ENCODE measurements at places on chromosomes 6 and 20.

GRCh38 chr6:68328156-68328555, 306.9 kb upstream of the ADGRB3 start:
- DNase-seq = no peak

DNA sequence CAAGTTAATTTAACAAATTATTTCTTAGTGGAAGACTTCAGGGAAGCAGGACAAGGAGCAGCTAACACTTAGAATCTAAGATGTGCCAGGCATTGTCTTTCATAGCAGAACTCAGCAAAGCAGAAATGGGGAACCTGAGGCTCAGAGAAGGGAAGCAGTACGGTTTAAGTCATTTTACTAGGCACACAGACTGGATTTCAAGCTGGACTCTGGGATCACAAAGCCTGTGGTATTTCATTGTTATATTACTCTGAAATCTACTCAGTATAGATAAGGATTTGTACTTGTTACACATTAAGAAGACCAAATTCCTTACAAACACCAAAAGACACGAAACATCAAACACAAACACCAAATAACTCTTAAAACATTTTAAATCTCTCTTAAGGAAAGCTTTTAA, 199.6 kb downstream of the ISM1 start:
- DNase-seq = no peak

DNA sequence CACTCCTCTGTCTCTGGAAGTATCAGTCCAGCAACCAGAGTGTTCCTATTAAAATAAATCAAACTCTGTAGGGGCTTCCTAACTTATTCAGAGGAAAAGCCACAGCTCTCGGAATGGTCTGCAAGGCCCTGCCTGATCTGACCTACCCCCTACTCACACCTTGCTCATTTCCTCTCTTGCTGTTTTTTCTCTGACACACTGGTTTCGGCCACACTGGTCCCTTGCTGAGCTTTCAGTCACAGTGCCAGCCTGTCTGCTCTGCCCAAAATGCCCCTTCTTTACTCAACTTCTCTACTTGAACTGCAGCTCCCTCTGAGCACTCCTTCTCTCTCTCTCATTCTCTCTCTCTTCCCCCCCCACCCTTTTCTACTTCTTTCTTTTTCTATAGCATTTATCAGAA, 430.2 kb downstream of the UTRN start:
- DNase-seq = no peak

DNA sequence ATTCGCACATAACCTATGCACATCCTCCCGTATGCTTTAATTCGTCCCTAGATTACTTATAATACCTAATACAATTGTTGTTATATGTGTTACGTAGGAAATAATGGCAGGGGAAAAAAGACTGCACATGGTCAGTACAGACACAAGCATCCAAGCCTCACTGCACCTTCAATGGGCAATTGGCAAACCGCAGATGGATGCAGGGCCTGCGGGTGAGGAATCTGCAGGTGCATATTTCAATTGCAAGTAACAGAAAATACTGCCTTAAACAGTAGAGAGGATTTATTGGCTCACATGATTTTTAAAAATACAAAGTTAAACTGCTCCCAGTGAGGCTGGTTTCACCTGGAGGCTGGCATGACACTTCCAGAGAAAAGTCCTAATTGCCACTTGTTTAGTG, 142.1 kb upstream of the MLN start:
- no peak for DNase-seq

- no peak for DNase-seq
Measured at GRCh38 chr6:150617496-150618460, 18.1 kb downstream of the PLEKHG1 start.

- DNase-seq = no peak
Measured at GRCh38 chr6:79047072-79047471, 31.0 kb downstream of the PHIP start.

GRCh38 chr6:109783250-109783986, 92.3 kb downstream of the FIG4 start:
- DNase-seq = no peak

DNA sequence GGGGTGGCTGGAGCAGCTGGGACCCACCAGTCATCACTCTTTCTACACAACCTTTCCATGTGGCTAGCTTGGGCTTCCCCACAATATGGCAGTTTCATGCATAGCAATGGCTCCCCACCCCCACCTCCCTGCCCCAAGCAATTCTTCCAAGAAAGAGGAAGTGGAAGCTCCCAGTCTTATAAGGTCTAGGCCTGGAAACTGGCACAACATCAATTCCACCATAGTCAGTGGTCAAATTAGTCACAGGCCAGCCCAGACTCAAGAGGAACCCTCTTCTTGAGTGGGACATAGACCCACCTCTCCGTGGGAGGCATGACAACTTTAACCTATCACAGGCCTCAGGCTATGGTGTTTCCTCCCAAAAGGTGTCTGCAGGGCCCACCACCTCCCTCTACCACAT, 17.7 kb downstream of the TGM6 start:
- DNase-seq = no peak

GRCh38 chr6:31423550-31423949, 20.2 kb downstream of the MICA start:
- no peak for DNase-seq

GRCh38 chr6:150672800-150673199, 73.1 kb downstream of the PLEKHG1 start:
- DNase-seq = no peak

Data from stimulated activated CD8-positive, alpha-beta memory T cell treated with anti-CD3 and anti-CD28 coated beads, Interleukin-7, amount 100 ng/mL, for 4 hours (primary cell).